ENCODE measurements at places on chromosomes 11 and 22.

DNA sequence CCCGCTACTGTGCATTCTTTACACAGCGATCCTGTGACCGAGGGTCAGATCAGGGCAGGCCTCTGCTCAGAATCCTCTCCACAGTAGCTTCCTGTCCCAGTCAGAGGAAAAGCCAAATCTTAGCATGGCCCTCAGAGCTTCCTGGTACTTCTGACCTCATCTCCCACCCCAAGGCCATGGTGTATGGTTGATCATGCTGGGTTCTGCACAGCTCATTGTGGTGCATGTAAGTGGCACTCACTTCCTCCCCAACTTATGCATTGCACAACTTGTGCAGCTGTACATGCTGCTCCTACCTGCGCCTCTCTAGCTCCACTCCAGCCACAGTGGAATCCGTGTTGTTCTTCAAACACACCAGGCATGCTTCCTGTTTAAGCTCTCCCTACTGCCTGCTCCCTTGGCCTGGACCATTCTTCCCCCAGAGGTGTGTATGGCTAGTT, 20.3 kb downstream of the BMAL1 start:
- no peak for DNase-seq

GRCh38 chr11:116342148-116342547, 430.6 kb downstream of the BUD13 start:
- DNase-seq = no peak

GRCh38 chr22:38305471-38306448, 11.5 kb downstream of the CSNK1E start:
- DNase-seq = no peak

DNA sequence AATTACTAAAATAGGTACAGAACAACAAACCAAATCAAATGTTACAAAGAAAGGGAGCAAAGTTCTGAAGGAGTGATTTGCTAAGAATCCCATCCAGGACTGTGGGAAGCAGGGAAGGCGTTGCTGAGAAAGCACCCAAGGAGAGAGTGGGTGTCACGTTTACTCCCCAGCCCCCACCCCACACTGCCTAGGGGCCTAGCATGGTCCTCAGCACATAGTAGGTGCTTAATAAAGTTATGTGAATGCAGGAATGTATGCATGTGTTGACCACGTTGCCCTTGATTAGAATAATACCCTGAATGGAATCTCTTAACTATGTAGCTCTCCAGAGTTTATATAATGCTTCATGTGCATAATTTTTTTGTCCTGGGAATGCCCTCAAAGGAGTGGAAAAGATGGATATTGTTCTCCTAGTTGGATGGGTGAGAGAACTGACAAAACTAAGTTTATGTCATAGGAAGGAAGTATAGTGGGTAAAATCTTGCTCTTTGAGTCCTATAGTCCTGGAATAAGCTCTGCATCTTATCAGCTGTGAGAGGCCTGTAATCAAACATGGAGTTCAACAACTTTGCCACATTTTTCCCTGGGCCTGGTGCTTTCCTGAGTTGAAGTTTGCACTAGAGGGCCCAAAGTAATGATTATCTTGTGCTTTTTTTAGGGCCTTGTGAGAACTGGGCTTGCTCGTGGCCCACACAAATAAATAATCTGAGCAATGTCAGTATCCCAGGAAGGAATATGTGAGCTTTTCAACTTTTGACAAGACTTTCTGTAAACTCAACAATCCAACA, 53.8 kb upstream of the LMO2 start:
- no peak for DNase-seq

DNA sequence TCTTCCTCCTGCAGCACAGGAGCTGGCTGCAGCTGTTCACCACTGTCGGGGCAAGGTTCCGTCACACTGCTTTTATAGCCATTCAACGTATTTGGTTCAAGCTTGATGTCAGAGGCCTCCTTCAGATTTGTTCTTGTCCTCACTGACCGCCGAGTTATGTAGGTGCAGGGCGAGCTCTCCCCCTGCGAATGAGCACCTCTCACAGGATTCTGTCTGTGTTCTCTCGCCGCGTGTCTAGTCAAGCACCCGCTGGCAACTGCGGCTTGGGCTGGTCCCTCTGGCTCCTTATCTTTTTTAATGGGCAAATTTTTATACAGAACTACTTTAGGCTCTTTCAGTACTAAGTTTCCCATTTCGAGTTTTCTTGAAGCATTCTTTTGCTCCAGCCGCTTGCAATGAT, 37.4 kb upstream of the CHKA start:
- no peak for DNase-seq

- peak; percentile 85 for DNase-seq
These were observed 42.1 kb upstream of the ISX start for GRCh38 chr22:35023692-35024363.

DNA sequence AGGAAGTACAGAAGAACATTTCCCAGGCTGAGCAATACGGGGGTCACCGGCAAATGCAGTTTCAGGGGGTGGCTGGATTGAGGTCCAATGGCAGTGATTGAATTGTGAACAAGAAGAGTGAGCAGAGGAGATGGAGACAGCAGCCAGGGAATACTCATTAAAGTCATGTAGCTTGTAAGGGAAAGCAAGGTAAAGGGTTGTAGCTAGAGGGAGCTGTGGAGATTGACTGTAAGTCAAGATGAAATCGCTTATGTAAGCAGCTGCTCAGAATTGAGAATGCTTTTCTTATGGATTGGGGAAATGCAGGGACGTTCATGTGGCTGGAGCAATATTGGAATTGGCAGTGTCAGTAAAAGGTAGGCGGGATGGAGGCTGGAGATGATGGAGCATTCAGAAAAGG, 111.4 kb upstream of the TBCEL start:
- DNase-seq = no peak

DNA sequence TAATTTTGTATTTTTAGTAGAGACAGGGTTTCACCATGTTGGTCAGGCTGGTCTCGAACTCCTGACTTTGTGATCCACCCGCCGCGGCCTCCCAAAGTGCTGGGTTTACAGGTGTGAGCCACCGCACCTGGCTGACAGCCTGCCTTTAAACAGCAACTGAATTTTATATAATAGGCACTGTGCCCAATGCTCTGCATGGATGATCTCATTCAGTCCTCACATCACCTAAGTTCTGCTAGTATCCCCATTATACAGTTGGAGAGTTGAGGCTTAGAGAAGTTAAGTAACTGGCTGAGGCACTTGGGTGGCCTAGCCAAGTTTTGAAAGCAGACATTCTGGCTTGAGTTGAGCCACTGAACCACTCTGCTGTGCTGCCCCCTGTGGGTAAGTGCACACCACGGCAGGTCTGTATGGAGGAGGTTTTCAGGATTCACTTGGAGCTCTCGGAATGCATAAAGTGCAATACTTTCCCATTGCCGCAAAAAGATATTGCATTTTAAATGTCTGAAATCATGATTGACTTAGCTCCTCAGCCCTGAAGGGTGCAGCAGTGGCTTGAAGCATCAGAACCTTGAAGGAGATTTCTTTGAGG, 112.4 kb downstream of the LDLRAD3 start:
- no peak for DNase-seq

DNA sequence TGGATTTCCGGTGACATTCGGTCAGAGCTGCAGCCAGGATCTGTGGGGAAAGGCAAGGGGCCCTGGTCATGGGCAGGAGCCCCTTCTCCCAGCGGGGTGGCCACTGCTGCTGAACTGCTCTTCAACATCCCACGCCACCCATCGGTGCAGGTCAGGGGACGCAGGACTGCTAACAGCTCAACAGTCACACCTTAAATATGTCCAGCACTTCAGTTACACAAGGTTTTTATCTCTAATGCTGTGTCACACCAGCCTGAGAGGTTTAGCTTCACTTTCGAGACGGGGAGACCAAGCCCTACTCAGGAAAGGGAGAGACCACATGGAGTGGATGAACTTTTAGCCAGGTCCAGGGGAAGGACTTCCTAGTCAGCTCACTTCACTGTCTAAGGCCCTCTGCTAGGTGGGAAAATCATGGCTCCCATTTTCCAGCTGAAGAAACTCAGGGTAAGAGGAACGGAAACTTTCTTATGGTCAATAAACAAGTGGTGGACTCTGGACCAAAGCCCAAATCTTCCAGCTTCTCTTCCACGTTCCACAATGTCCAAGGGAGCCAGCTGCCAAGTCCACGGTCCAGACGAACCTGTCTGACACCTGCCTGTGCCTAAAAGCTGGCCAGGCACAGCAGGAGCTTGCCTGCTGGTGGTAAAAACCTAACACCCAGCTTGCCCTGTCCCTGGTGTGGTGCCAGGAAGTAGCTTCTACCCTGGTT, 21.0 kb upstream of the CHADL start:
- no peak for DNase-seq

DNA sequence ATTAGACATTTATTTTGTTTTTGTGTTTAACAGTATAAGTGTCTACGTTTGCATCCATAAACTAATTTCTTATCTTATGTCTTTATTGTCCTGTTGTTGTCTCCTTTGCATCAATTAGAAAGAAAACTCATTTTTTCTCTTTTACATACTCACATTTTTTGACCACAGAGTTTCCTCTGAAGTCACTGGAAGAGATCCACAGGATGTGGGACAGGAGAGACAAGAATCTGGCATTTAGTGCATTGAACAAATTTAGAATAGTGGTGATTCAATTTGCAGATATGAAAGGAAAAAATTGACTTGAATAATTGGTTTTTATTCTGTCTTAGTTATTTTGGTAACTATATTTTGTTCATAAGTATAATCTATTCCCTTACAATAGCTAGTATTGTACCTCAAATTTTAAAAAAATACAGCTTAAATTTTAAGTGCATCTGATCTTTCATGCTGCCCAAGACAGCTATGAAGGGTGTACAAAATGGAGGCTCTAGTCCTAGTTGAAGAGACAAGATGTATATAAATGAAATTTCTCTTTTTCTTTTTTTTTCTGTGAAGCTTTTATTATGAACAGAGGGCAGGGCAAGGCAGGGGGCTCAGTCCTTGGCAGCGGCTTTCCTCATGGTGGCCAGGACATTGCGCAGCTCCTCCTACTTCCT, 24.4 kb downstream of the HORMAD2 start:
- no peak for DNase-seq

DNA sequence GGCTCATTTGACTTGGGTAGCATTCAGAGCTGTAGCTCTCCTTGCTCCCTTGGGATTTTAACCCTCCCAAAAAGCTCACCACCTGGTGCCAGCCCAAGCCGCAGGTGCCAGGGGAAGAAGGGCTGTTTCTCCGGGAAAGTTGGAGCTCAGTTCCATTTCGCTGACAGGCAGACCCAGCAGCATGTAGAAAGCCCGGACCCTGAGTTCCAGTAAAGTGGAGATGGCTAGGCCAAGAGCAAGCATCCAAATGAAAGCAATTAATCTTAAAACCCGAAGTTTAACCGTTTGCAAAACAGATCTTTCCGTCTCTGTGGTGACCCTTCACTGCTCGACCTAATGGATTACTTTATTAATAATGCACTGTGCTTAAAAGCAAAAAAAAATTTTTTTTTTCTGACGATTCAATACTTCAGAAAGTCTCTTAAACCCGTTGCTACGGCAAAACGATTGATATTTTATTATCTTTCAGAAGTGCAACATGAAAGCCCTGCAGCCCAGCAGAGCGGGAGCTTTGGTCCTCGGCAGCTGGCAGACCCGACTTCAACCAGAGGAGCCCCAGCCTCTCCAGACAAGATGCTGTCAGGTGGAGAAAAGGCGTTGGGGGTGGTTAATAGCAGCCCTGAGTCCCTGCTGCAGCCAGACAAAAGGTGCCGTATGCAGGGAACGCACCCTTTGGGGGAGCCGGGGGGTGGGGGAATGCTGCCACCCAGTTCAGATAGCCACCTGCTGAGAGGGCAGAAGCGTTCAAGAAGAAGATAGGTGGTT, 3.3 kb downstream of the LMO1 start:
- no peak for DNase-seq

- DNase-seq = no peak
These were observed 37.5 kb downstream of the MPPED1 start for GRCh38 chr22:43449205-43449830.

GRCh38 chr11:12149672-12150225, 39.4 kb downstream of the MICAL2 start:
- no peak for DNase-seq

- peak; percentile 79 for DNase-seq
These were observed at the start of gene VWCE for GRCh38 chr11:61294717-61295595. VWCE (minus strand) TSS chr11:61295316; CDS start chr11:61295037, 279 bp downstream.

DNA sequence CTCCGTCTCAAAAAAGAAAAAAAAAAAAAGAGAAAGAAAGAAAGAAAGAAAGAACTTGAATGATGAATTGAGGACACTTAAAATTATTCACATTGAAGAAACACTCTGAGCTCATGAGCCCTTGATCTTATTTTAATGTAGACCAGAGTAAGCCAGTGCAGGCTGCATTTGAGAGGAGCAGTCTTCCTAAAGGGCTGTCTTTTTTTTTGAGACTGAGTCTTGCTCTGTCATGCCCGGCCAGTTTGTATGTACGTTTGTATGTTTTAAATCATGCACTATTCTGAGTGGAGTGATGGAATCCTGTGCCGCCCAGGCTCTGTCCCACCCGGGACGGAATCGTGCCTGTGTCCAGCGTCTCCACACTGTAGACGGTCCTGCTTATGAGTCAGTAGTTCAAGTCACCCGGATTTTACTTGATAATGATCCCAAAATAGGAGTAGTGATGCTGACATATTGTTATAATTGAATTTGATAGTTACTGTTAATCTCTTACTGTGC, 9.6 kb downstream of the FGF4 start:
- DNase-seq = no peak

DNA sequence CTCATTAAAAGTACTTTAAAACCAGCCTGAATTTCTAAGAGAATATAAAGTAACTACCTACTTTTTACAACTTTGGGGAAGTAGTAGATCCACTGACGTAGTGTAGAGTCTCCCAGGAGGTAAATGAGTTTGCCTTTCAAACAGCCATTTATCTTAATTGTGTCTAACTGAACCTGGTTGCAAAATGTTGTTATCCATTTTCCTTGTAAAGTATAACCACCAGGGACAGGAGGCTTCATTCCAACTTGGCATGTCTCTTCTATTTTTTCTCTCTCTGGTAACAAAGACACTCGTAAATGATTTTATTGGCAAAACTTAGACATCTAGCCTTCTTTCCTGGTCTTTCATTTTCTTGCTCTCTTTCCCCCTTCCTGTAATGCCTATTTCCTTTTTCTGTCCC, 36.9 kb downstream of the NXPE1 start:
- no peak for DNase-seq

DNA sequence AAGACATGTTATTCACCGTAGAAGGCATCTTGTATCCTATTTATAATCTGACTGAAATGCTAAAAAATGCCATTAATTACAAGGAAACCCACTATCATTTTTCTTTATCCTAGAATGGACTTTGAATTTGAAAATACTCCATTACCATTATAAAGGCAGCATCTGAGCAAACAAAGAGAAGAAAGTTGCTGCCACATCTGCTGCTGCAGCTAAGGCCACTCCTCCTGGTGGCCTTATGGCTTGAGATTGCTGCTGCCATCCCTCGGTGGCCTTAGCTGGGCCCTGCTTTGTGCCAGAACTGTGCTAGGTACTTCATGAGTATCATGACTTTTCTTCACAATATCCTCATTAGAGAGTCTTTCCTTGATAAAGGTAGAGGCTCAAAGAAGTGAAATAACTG, 1210.1 kb upstream of the TENM4 start:
- DNase-seq = no peak

Measured in right forelimb (tissue), 1 donor.